EH (cell line): ENCODE measurements at places on chromosomes 16 and 17.

- DNase-seq: no peak
These were observed 198.4 kb downstream of the SHISA9 start for GRCh38 chr16:13099822-13100221.

DNA sequence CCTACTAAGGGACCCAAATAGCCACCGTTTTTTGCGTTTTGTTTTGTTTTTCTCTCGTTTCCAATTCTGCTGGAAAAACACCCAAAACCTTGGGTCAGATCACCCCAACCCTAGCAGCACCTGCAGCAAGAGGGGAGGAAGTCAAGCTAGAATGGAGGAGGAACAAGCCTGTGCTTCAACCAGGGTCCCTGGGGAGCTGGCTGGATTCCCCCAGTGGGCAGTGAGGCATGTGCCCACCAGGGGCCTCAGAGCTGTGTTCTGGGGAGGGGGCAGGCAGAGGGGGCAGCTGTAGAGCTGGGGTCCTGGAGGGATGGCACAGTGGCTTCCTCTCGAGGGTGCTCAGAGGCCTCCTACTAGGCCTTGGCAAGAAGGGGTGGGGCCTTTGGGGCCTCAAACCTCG, 6.5 kb downstream of the CD79B start:
- DNase-seq: no peak

DNA sequence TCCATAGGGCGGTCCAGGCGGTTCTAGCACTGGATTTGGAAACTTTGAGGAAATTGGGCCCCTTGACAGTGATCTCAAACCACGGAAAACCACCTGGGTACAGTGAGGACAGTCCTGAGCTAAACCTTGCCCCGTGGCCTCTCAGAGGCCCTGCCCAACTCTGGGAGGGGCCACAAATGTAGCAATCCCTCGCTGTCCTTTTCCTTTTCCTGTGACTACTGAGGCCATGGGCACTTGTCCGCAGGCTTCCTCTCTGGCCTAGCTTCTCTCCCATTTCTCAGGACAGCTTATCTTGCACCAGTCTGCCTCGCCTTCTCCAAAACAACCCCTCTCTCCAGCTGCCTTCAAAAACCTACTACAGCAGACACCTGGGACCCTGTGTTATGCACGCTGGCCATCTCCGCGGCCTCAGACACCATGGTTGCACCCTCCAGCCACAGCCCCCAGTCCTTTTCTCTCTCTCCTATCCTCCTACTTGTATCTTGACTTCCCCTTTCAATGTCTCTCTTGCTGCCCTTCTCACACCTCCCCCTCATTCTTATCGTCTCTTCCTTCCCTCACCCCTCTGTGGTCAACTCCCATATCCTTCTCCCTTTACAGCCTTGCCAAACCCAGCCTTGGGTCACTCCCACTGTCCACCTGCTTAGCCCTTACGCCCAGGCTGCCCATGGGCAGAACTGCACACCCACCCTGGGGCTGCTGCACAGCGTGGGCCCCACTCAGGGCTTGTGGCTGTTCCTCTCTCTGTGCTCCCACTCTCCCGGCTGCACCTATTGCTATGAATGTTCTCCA, 7.6 kb downstream of the SCPEP1 start:
- no peak for DNase-seq

- no peak for DNase-seq
These were observed 16.4 kb downstream of the DHODH start for GRCh38 chr16:72024862-72025382.

DNA sequence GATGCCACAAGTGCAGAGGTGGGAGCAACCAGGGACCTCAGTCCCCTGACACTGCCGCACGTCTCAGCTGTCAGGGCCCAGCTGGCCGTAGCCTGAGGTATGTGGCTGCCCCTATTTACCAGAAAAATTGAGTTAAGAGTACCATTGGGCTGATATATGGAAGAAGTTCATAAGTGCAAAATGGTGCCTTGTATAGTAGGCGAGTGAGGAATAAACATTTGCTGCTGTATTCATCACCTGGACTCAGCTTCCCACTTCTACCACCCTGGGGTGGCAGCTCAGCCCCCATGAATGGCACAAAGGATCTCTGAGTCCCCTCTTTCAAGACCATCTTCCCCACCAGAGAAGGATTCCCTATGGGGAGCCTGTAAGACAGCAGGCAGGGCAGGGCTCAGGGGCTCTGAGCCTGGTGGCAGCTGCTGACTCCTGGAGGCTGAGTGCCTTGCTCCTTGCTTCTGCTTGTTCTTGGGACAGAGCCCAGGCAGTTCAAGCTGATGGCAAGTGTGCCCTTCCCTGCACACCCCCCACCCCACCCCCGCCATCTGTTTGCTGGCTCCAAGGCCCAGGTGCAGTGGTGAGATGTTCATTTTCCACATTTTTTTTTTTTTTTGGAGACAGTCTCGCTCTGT, 29.0 kb downstream of the TRPV2 start:
- peak; percentile 23 for DNase-seq

DNA sequence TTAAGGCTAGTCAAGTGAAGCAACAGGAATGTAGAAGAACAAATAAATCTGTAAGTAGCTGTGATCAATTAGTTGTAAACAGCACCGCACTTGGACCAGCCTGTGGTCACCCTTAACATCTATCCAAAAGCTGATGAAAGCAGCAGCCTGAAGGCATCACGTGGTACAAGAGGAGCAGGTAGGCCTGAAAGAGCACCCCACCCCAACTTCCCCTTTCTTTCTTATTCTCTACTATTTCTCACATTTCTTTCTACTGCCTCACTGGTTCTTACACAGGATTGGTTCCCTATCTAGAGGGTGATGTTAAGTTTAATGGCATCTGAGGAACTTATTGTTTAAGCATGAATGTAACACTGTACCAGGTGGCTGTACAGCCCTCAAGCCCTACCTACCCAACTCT, 42.6 kb upstream of the CLEC18B start:
- DNase-seq: no peak

GRCh38 chr16:78749745-78750268, 650.4 kb downstream of the WWOX start:
- DNase-seq: no peak

GRCh38 chr16:66097751-66098150, 268.7 kb upstream of the CDH5 start:
- no peak for DNase-seq

GRCh38 chr17:78379131-78379491, 662 bp downstream of the PGS1 start:
- peak; percentile 83 for DNase-seq

DNA sequence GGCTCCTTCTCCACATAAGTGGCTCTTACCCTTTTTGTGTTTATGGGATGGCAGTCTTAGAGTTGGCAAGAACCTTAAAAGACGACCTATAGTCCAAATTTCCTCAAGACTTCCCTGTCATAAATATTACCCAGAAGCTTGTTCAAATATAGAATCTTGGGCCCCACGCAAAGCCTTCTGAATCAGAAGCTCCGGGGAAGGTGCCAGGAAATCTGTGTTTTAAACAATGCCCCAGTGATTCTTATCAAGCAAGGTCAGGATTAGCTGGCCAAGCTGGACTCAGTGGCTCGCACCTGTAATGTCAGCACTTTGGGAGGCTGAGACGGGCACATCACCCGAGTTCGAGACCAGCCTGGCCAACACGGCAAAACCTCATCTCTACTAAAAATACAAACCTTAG, 85.7 kb downstream of the TIMM22 start:
- peak; percentile 63 for DNase-seq

GRCh38 chr17:55356434-55357328, 65.0 kb downstream of the MMD start:
- DNase-seq: peak; percentile 69

- no peak for DNase-seq
These were observed 508.8 kb upstream of the CDH8 start for GRCh38 chr16:62545039-62545438.

- DNase-seq: no peak
These were observed 12.0 kb downstream of the MMP15 start for GRCh38 chr16:58037365-58038057.

GRCh38 chr16:88026964-88027938, 76.0 kb downstream of the BANP start:
- no peak for DNase-seq

DNA sequence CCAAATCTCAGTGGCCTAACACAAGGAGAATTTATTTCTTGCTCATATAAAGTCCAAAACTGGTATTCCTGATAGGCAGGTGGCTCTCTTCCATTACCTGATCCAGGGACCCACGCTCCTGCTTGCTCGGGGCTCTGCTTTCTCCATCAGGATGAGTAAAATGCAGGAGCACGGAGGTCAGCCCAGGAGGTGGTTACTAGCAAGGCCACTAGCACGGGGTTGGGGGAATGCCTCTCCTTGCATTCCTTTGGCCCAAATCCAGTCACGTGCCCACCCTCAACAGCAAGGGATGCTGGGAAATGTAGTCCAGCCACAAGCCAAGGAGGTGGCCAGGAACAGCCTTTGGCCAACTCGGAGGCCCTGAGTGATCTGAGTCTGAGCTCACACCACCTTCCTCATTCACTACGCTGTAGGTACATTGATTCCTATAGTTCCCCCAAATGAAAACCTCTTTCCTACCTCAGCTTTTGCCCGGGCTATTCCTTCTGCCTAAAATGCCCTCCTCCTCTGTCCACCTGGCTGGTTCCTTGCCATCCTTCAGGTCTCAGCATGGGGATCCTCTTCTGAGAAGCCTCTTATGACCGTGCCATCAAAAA, 38.3 kb upstream of the HAPSTR1 start:
- peak; percentile 84 for DNase-seq

DNA sequence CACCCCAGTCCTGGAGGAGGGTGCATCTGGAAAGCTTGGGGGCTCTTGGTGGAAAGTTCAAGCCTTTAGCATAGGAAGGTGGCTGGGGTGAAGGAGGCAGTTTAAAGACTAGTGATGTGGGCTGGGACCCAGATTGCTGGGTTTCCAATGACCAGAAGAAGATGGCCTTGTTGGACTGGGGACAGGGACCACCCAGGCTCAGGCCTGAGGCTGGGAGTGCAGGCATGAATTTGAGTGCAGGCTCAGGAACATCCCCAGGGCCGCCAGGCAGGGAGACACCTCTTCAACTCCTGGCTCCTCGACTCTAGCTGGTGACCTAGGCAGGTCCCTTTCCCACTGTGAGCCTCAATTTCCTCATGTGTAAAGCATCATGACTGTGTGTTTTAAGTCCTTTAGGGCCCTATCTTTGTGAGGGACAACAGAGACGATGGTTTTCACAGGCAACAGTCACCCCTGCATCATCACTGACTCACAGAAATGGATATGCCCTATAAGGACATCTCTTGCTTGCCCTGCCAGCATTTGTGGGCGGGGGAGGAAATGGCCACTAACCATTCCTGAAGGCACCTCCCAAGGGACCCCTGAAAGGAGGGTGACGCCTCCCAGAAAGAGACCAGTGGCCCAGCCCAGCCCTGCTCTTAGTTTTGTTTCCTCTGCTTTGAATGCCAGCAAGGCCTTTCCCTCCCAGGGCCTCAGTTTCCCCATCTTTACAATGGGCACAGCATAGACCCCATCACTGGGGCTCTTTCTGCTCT, 11.1 kb downstream of the NLRC5 start:
- DNase-seq: peak; percentile 98

GRCh38 chr17:78449983-78450595, 71.6 kb downstream of the PGS1 start:
- DNase-seq: no peak

DNA sequence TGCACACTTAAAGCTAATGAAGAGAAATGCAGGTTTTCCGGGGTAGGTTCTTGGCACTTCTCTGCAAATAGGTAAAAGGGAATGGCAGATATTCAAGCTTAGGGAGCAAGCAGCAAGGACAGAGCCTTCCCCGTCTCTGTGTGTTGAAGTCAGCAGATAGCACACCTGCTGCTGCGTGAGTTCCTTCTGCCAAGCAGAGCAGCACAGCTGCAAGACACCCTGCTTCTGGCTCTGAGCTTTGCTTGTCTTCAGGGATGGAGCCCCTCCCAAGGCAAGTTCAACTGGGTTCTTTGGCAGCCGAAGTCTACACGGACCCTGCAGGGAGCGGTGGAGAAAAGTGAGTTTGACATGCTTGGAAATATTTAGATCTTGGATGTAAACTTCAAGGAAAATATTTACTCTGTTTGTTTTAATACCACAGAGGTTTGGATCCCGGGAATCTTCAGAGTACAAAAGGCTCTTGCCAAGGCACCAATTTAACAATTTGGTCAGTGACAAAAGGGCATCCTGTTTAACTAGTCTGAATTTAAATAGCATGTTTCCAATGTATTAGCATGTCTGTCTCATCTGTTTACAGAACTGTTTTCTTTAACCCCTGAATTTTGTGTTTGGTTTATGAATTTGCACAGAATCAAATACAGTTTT, 113.4 kb upstream of the KCNJ16 start:
- no peak for DNase-seq

DNA sequence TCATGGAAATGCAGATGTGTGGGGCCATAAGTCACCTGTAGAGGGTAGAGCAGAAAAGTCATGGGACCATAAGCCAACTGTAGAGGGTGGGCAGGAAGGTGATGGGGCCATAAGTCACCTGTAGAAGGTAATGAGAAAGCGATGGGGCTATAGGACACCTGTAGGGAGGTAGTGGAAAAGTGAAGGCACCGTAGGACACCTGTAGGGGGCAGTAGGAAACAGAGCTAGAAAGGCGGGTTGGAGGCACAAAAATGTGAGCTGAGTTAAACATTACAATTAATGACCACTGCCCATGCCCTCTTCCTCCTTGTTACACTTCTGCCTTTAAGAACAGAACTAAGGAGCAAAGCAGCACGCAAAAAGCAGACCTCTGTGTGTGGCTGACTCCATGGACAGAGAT, 150.1 kb downstream of the SHISA6 start:
- no peak for DNase-seq

GRCh38 chr17:3626831-3627768, 8.9 kb downstream of the SHPK start:
- peak; percentile 45 for DNase-seq

GRCh38 chr16:88881675-88882357, 15.4 kb upstream of the PABPN1L start:
- no peak for DNase-seq

- DNase-seq: no peak
These were observed 75.8 kb upstream of the CBX4 start for GRCh38 chr17:79914813-79915740.

GRCh38 chr16:70437582-70438557, 1.0 kb downstream of the ST3GAL2 start:
- peak; percentile 72 for DNase-seq

- DNase-seq: no peak
These were observed 4.3 kb upstream of the CCL7 start for GRCh38 chr17:34265711-34266110.

DNA sequence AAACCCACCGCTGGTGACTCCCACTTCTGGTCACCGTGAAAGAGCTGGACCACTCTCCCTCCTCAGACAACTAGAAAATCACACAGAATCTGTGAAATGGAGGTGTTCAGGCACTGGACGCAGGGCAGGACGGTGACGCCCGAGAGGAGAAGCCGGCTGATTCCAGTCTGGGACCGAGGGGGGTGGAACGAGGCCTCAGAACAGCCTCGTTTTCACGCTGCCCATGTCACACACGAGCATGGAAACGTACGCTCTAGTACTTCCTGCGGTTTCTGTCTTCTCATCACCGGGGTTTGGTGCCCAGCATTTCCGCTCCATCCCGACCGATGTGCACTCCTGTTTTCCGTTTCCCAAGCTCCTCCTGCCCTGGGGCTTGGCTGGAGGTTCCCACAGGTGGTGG, 101.8 kb upstream of the METRNL start:
- no peak for DNase-seq

DNA sequence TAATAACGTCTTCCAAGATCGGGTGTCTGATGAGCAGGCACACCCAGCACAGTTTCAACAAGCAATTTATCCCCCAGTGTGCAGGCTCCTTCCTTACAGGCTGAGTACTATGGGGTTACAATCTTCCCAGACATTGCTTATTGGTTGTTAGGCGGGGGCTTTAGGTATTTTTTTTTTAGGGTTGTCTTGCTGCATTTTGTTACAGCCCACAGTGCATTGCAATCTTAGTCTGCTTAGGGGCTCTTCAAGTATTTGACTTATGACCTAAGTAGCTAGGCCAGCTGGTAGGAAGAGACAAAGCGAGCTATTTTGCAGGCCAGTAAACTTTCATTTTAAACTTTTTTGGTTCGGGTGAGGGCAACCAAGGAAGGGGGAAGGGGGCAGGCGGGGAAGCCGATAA, 5.8 kb downstream of the PLD6 start:
- no peak for DNase-seq
